Stimulated activated CD8-positive, alpha-beta memory T cell treated with anti-CD3 and anti-CD28 coated beads, Interleukin-15, amount 100 ng/mL, for 24 hours (primary cell): ENCODE measurements at places on chromosomes 5 and 9.

DNA sequence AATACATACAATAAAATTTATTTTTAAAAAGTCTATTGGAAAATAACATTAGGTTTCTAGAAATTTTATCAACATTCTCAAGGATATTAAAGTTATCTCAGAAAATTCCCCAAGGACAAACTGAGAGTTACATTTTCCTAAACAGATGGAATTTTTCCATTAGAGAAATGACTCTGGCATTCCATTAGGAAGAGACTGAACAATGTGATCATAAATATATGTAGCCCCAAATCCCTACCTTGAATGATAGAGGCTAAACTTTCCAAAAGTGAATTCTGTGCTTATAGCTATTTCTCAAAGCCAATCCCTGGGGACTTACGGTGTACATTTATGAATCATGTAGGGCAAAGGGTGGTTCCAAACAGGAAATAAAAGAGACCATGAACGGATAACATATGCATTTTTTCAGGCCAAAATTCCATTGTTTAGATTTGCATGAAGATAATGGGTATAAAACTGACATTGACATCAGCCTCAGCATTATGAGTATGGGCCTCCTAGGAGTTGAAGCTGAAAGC is 1181.0 kb upstream of the DMAC1 start:
- no peak for DNase-seq

DNA sequence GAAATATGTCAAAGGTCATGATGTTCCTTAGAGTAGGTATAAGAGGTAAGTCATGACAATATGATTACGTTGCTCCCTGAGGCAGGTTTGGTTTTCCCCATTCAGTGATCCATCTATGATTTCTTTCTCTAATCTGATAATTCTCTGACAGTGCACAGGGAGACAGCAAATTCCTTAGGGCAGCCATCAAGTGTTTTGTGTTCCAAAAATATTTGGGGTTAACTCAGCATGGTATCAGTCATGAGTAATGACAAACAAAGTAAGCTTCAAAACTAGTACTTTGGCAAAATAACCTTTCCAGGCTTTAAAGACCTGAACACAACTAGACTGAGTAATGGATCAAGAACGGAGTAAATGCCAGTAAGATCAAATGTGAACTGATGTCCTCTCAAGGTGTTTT is 55.3 kb upstream of the SPATA31E1 start:
- DNase-seq: no peak

- DNase-seq: no peak
These were observed 69.4 kb downstream of the LMNB1 start for GRCh38 chr5:126846344-126846743.

DNA sequence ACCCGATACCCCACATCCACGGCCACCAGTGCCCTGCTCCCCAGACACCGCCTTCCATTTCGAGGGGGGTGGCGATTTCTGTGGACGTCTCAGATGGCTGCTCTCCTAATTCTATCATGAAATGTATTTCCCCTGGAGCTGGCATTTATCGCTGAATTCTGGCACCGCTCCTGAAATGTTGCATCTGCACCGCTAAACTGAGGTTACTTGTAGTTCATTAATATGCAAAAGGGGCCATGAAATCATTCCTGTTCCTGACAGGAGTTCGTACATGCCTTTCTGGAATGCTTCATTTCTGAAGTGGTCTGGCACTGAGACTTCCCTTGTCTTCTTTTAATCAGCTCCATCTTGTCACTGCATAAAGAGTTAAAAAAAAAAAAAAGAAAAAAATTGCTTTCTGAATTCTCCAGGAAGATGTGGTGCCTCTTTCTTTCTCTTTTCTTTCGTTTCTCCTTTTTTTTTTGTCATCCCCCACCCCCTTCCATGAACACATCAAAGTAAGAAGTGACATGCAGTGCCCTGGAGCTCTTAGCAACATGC is 97.7 kb upstream of the SMARCA2 start:
- no peak for DNase-seq

GRCh38 chr5:15074651-15075050 is 203.1 kb upstream of the ANKH start:
- no peak for DNase-seq

GRCh38 chr9:101387871-101388506 is 3.2 kb upstream of the BAAT start:
- no peak for DNase-seq

DNA sequence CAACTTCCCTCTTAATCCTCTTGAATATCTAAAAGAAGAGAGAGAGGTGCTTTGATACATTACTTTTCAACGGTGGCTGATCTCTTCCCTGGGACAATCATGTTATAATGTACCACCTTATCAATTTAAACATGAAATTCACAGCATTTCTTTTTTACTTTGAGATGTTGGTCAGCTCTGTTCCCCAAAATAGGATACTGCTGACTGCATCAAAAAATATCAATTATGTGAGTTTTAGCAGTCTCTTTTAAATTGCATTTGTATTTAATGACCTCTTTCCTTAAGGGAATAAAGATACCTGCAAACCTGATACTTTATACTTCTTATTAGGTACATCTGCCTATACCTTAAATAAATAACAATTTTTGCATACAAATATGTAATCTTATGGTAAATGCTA is 58.4 kb upstream of the MARCHF11 start:
- no peak for DNase-seq

DNA sequence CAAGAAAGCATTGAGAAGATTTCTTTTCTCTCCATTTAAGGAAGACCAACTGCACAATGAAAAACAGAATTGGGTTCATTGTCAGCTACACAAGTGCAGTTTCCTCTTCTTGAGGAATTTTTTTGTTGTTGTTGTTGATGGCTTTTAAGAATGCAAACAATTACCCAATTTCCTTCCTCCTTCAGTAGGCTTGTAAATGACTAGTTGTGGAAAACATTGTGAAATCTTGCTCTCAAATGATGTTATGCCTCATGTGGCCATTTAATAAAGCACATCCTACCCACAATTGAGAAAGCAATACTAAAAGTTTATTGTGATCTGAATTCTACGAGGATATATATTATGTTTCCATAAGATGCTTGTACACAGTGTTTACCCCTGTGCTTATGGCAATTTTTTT is 171.6 kb downstream of the FAM174A start:
- DNase-seq: no peak

DNA sequence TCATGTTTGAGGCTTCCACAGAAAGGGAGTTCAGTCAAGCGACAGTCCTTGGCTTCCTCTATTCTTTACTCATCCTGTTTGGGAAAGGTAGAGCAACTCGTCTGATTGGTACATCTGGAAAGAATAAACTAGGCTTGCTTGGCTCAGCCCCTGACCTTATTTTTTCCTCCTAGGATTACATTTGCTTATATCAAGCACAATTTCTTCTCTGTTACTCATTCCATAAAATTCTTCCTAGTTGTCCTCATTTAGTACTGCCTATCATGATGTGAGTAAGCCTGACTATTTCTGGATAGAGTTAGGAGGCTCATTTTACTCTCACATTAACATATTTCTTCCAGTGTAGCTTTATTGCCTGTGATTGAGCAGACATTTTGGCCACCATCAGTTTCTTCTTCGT is 10.9 kb upstream of the CARNMT1 start:
- no peak for DNase-seq

GRCh38 chr5:145025775-145026174 is 809.4 kb downstream of the PRELID2 start:
- no peak for DNase-seq

- no peak for DNase-seq
These were observed 28.2 kb downstream of the MEF2C start for GRCh38 chr5:88854769-88855168.

GRCh38 chr5:32496104-32496503 is 51.6 kb upstream of the ZFR start:
- DNase-seq: no peak

GRCh38 chr5:176994460-176995121 is 12.0 kb downstream of the UIMC1 start:
- DNase-seq: no peak

DNA sequence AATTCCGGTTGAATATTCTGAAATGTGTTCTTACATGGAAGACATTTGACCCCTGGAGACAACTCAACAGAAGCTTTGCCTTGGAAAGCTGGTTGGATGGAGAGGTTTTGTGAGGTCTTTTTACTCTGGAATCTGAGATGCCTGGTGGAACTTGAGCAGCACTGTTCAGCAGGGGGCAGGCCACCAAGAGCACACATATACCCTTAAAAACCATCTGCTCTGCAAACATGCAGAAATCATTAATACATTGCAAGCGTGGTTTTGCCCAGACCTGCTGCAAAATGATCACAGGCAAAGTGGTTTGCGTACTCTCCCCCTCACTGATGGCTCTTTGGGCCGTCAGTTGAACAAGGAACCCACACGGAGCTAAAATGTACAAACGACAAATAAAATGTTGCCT is 32.8 kb upstream of the DAP start:
- DNase-seq: no peak

DNA sequence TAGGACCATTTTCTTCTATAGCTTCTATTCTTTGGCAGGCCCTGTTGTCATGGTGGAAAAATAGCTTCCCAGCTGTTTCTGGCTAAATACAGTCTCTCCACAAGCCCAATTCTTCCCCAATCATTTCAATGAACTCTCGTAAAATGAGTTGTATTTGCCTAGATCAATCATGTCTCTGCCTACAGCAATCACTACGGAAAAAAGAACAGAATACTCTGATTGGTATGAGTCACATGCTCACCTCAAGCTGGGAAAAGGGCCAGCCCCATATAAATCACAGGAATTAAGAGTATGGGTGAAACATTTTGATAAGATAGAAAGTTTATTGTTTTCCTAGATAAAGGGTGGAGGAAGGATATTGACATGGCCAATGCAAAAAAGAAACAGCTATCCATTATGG is 711.4 kb downstream of the EFNA5 start:
- no peak for DNase-seq

DNA sequence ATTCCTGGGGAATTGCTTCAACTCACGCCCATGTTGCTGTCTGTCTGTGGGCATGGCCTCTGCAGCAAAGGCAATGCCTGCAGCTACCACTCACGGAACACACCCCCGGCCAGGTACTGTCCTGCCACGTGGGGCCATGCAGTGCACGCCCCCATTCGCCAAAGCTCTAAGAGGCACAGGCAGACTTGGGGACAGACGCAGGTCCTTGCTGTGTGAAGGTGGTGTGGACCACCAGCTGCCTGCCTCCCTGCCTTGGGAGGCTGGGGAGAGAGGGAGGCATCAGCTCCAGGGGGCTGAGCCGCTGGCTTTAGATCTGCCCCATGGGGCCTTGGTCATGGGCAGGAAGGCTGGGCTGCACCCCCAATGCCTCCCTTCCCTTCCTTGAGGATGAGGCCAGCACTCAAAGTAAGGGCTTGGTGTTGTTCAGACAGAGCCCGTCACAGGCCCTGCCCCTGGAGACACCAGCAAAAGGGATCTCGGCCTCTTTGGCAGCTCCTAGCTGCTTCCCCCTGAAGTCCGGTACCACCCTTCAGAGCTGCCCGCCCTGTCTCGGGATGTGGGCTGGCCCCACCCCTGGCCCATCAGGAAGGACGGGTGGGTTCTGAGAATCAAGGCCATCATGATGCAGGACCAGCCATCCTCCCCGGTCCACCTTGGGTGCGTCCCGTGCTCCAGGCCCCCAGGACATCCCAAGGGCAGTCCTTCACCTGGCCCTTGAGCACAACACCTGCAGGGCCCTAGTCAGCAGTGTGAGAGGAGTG is 2.3 kb downstream of the GRIN1 start:
- DNase-seq: no peak

GRCh38 chr5:135222171-135222681 is 176.8 kb downstream of the MACROH2A1 start:
- no peak for DNase-seq

- no peak for DNase-seq
These were observed 97.5 kb downstream of the PHF2 start for GRCh38 chr9:93673839-93674334.

DNA sequence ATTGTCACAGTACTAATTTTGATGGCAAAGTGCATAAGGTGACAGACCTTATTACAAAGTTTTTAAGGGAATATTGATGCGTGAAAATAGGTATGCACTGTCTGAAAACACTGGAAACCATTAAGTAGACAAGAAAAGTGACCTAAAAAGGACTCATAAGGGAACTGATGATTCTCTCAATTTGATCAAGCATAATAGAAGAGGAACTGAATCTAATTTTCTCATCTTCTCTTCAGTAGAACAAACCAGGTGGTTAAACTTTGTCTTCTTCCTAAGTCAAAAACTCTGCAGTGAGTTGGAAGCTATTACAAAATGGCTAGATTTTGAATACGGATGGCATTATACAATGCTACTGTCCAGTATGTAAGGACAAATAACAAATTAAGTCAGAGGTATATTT is 53.4 kb downstream of the RNF145 start:
- DNase-seq: no peak

DNA sequence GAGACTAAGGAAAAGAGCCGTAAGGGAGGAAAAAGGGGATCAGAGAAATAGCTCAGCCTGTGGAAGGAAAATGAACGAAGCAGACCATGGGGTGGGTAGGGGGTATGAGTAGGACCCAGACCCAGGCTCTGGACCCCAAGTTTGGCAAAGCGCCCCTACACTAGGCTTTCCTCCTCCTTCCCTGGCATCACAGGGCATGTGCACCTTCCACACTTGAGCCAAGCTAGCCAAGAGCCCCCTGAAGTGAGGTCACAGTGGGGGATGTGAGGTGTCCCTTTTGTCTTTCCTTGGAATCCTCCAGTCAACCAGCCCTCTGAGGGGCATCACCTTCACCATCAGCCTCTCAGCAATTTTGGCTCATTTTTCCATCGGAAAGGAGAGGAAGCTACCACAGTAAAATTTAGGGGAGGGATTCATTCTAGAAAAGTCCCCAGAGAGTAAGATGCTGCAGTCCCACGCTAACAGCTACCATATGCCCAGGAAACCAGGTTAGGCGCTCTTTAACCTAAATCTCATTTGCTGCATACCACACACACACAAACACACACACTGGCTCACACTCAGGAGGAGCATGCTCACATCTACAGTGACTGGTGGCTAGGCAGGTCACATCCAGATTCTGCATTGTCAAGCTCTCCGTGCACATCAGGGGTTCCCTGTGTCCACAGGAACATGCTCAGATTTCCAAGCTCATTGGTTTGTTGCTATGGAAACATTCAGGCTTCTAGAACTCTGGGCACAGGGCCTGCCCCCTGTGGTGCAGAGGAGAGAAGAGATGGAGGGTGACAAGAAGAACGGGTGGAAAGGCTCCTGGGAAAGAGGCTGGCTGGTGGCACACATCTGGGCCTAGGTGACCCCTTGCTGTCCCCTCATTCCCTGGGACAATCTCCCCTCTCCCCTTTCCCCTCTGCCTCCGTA is 9.9 kb downstream of the REEP2 start:
- DNase-seq: no peak

- no peak for DNase-seq
These were observed 148.7 kb upstream of the SLC12A2 start for GRCh38 chr5:127934791-127935256.

GRCh38 chr5:21085791-21086190 is 1097.8 kb upstream of the CDH18 start:
- DNase-seq: no peak

- DNase-seq: no peak
These were observed 66.4 kb upstream of the ALDH1B1 start for GRCh38 chr9:38326122-38326521.
